Activated T-cell treated with anti-CD3 and anti-CD28 coated beads, Interleukin-2, amount 50 U/mL, for 4 hours (primary cell): ENCODE measurements at places on chromosomes 11 and 22. TPM values are rescaled to one million over a fixed set of nuclear protein-coding genes. Genes with fewer than 3 reads are reported as not detected.

Gene AQP11
- total RNA-seq = 0.26 TPM

GRCh38 chr11:64729851-64730382 is 6.9 kb upstream of the NRXN2 start:
- DNase-seq = no peak

Gene LRRC10B
- total RNA-seq = not detected

DNA sequence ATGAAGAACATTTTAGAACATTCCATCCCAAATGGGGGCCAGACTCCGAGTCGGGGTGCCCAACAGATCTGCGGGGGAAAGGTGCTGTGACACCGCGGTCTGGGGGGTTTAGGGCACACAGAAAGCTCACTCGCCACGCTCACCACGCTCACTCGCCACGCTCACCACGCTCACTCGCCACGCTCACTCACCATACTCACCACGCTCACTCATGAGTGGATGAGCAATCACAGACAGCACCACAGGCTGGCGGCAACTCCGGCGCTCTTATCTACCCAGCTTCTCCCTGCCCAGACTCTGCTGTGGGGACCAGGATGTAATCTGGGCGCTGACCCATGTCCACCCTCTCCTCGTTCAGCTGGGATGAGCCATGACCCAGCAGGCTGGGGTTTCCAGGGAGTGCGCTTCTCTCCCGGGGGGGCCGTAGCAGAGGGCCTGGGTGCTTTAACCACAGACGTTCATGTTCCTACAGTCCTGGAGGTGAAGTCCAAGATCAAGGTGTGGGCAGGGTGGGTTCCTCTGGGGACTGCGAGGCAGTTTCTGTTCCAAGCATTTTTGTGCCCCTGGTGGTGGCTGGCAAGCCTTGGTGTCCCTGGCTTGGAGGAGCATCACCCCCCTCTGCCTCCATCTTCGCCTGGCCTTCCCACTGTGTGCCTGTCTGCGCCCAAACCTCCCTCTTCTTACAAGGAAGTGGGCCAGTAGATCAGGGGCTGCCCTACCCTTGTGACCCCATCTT is 141.2 kb downstream of the CTTN start:
- no peak for DNase-seq

Gene PLEKHA7
- total RNA-seq = 2.7 TPM

Gene CCT8L2
- 0.08 TPM for total RNA-seq

Gene OR5B21
- not detected for total RNA-seq

GRCh38 chr11:46649180-46649738 is 31.9 kb downstream of the ATG13 start:
- no peak for DNase-seq

GRCh38 chr22:17035246-17035645 is 27.2 kb upstream of the GAB4 start:
- no peak for DNase-seq

DNA sequence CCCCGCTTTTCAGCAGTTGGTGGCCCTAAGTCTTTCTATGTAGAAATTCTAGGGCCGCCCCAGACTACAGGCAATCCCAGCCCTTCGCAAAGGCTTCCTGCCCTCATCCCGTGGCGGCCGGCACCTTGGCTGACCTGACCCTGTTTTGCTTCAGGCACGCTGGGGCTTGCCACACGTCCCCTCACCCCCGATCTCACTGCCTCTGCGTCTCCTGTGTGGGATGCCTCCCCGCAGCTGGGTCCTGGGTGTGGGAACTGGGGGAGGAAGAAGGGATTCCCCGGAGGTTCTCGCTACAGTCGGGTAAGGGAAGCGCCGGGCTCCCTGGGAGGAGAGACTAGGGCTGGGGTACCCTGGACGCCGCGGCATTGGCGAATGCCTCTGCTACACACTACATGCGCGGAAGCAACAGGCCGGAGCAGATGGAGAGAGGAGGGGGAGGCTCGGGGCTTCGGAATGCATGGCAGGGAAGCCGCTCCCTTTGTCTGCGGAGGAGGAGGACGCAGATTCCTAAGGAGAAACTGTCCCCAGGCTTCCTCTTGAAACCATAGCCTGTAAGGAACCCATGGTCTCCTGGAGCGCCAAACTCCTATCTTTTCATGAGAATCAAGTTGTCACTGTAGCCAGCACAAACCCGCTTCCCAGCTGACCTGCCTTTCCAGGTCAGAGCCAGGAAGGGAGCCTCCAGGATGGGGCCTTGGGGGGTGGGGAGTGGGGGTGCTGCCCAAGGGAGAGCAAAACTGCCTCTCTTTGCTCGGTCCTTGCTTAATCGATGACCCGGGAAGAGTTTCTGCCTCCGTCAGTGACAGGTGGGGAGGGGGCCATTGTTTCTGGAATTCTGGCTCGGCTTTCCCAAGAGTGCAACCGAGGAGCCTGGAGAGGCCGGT is 1.4 kb downstream of the DTX4 start:
- DNase-seq = no peak

GRCh38 chr22:40603088-40603605 is 33.4 kb downstream of the MRTFA start:
- DNase-seq = no peak

- no peak for DNase-seq
Measured at GRCh38 chr11:58504232-58504631, 3.7 kb downstream of the OR5B21 start.

DNA sequence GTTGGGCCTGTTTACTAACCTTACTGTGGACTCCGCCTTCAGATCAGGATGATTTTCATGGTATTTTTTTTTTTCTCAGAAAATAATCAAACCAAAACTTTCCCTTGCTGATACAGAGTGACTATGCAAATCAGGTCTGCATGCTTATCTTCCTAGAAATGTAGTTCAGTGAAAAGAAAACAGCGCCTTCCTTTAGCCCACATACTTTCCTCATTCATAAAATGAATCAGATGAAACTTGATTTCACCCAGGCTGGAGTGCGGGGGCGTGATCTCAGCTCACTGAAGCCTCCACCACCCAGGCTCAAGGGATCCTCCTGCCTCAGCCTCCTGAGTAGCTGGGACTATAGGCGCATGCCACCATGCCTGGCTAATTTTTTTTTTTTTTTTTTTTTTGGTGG is 26.0 kb downstream of the ZNRF3 start:
- peak; percentile 23 for DNase-seq

DNA sequence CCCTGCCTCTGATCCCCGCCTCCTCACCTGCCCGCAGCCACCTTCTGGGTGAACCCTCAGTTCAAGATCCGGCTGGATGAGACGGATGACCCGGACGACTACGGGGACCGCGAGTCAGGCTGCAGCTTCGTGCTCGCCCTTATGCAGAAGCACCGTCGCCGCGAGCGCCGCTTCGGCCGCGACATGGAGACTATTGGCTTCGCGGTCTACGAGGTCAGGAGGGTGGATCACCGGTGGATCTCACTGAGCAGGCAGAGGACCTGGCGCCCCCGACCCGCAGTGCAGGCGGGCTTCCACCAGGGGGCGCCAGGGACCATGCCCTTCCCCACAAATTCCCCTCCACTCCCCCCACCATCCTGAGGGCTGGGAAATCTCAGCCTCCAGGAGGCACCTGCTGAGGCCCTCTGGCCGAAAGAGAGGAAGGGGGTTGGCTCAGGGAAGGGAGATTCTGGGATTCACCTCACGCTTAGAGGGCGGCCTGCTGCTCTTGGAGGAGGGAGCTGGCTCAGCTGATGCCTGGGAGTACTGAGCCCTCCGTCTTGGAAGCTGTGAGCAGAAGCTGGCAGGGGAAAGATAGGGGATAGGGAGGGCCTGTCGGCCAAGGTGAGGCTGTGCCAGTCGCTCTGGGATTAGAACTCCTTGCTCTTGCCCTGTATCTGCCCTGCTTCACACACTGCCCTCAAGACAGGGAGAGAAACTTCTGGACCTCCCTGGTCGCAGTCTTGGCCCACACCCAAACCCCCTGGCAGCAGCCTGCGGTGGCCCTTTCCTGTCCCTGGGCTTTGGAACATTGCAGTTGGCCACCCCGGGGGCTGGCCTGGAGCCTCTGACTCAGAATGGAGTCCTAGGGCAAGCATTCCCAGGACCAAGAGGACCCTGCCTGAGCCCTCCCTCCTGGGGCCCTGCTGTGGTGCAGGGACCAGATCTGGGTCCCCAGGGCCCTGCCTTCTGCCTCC is 23.2 kb downstream of the CAPN1 start:
- peak; percentile 47 for DNase-seq

- no peak for DNase-seq
Measured at GRCh38 chr11:72901374-72901773, 87.2 kb downstream of the ATG16L2 start.

GRCh38 chr11:131932584-131933325 is 562.3 kb downstream of the NTM start:
- DNase-seq = no peak

GRCh38 chr22:49725516-49725915 is 102.2 kb downstream of the BRD1 start:
- no peak for DNase-seq

DNA sequence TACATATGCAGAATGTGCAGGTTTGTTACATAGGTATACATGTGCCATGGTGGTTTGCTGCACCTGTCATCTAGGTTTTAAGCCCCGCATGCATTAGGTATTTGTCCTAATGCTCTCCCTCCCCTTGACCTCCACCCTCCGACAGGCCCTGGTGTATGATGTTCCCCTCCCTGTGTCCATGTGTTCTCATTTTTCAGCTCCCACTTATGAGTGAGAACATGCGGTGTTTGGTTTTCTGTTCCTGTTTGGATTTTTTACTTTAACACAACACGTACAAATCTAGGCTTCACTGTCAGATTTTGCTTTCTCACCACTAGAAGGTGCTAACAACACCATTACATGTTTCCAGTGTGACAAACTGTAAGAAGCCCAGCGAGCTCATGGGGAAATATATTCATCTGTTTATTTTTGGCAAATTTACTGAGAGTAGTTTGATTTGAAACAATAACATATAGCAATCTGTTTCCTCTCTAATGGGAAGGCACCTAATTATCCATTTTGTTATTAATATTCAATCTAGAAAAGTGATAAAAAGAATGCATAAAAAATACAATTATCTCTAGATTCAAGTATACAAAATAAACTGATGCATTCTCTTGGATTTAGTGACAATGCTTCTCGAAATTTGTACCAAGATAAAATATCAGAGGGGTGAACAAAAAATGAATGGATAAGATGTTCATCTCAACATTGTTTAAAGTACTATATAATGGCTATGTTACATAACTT is 23.2 kb upstream of the BIRC3 start:
- no peak for DNase-seq
